NCI-H82 (cell line): ENCODE measurements at places on chromosomes 3 and 15.

DNA sequence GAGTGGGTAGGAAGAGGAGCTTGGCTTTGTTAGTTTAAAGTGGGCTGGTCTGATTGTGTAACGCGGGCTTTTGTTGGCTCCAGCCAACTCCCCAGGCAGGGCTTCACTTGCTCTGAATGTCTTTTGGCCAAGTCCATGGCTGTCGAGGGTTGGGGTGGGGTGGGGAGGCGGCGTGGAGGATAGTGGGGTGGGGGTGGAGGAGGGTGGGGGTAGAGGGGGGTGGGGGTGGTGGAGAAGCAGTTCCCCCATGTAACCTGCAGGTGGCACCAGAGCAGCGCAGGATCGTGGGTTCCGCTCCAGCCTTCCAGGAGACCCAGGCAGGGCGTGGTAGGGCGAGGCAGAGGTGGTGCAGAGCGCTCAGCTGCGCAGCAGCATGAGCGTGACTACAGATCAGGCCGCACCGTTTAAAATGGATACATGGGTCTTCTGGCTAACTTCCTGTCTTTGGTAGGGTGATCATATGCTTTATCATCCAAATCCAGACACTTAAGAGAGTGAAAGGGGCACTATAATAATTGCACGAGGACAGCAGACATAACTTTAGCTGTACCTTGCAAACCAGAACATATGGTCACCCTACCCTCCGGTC lies 28.3 kb downstream of the GOLGA6A start:
- DNase-seq = peak; percentile 90

- no peak for DNase-seq
Observed at GRCh38 chr15:77818484-77819047, 185.9 kb upstream of the LINGO1 start.

DNA sequence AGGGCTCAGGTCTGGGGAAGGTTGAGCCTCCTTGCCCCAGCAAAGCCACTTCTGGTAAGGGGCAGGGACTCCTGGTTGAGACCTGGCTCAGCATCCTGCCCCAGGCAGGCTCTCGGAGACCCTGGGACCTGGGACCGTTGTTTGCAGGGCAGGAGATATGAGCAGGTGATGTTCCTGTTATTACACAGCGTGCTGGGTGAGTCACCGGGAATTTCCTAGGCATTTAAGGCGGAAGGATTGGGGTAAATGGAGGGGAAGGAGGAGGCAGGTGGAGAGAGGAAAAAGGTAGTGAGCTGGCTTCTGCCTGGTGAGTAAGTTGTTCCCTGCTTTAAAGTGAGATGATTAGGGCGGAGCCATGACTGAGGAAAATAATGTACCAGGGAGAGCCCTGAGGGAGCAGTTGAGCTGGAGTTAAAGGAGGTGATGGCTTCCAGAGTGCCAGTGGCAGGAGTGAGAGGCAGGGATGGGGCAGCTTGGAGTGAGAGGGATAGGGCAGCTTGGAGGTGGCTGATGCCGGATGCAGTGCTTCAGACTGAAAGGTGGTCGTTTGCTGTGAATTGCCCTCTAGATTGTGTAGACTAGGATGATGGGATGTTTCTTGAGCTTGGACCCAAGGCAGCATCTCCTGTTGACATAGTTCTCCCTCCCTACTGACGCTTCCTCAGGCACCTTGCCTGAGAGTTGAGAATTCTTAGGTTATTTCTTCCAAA lies 79.4 kb downstream of the AAGAB start:
- no peak for DNase-seq

GRCh38 chr3:142359367-142359766 lies 88.5 kb downstream of the XRN1 start:
- DNase-seq = no peak

DNA sequence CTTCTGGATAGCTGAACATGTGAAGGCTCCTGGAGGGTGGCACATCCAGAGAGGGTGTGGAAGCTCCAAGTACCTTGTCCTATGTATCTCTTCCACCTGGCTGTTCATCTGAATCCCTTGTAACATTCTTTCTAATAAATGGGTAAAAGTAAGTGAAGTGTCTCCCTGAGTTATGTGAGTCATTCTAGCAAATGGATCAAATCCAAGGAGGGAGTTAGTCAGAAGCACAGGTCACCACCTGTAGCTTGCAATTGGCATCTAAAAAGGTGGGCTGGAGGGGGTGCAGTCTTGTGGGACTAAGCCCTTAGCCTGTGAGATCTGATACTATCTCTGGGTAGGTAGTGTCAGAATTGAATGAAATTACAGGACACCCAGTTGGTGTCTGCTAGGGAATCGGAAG lies 71.0 kb downstream of the WWTR1 start:
- no peak for DNase-seq

DNA sequence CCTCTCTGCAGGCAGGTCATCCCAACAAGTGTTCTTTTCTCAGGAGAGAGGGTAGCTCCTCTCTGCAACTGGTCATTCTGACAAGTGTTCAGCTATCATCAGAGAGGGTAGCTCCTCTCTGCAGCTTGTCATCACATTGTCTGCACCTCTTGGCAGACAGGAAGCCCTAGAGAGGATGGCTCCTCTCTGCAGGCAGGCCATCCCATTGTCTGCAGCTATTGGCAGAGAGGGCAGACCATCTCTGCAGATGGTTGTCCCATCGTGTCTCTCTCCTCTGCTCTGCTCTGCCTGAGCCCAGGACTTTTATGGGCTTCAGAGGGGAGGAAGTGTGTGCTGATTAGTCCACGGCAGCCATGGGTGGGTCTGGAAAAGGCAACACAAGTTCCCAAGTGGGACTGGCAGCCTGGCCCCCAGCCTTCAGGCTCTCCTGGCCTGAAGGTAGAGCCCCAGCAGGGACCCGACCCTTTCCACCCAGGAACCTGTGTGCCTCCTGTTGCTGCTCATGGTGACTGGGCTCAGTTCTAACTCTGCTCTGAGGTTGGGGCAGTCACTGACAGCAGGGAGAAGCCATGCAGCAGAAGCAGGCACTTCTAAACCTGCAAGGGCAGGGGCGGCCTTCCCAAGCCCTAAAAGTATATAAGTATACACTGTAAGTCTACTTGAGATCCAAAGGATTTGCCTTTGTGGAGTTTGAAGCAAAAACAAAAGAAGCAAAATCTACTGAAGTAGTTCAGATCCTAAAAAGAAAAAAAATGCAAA lies 637.9 kb downstream of the PLOD2 start:
- DNase-seq = no peak

DNA sequence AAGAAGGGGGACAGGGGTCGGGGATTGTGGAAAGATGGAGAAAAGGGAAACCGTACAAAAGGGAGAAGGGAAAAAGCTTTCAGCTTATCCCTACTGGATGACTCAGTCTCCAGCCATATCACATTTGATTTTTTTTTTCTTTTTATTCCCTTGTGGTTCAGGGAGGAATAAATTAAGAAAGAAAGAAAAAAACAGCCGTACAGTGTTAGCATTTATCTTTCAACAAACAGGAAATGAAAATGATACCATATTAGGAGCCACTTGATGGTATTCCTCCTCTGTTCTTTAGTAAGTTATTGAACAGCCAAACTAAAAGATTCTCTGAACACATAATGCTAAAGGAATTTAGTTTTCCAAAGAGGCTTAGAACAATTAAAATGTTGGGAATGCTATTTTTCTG lies 594.4 kb downstream of the FOXP1 start:
- no peak for DNase-seq

- DNase-seq = no peak
Observed at GRCh38 chr3:16609927-16610580, 4.8 kb upstream of the DAZL start.

DNA sequence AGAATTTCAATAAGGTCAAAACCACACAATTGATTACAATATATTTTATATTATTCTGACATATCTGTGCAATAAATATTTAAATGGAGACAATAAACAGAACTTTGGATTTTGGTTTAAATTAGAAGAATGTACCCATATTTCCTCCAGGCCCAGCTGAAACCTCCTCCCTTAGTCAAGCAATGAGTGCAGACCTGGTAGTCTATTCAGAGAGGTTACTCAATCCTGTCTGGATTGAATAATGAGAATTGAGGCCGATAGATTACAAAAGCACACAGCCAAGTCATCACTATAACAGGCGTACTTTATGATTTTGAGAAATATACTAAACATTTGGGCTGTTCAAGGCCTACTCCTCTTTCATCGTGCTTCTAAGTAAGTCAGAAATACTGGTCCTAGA lies 114.5 kb upstream of the STRIT1 start:
- DNase-seq = no peak

- no peak for DNase-seq
Observed at GRCh38 chr3:15983693-15984092, 185.9 kb upstream of the ANKRD28 start.

DNA sequence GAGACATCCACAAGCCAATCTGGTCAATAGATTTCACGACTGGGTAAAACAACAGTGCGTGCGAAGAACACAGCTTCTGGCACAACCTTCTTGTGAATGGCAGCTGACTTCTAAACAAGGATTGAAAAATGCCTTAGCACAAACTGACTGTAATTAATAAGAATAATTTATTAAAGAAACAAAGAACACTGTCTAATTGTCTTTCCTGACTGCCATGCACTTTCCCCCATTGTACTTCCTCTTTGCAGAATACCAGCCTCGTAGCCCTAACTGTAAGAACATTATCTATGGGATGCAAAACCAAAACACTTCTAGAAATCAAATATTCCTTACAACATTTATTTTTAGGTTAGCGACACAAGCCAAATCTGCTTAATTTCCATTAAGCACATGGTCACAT lies 6.5 kb downstream of the FOXP1 start:
- DNase-seq = no peak

DNA sequence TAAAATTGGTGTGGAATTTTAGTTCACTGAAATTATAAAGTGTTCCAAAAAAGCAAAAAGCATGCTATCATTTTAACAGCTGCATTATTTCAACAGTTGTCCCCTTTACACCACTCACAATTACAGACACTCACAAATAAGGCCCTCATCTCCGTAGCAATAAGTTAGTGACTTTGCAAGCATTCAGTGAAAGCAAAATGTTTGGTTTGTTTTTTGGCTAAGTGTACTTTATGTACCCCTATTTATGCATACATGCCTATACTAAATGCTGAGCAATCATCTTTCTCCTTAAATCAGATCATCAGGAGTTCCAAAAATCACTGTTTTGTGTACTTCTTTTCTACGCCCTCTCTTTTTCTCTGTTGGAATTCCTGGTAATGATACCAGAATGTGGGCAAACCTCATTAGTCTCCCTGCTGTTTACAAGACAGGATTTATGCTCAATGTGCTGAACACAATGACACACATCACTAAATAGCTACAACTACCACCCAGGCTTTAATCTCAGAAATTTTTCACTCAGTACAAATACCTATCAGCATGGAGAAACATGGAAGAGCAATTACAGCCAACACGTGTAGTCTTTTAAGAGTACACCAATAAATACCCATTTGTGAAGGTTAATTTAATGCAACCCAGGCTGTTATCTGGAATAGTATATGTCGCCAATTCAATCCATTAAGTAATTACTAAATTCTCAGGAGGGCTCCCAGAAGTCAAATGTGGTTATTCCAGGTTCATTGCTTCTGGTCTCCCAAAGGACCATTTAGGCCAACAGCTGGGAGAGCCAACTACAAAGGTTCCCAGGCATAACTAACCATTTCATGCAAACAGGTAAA lies 12.0 kb downstream of the ALDH1A2 start:
- no peak for DNase-seq

GRCh38 chr15:48989170-48989569 lies 25.5 kb upstream of the SHC4 start:
- DNase-seq = no peak

GRCh38 chr3:190306513-190307163 lies 15.6 kb downstream of the CLDN1 start:
- DNase-seq = peak; percentile 41
